ENCODE measurements at places on chromosomes 12 and 14.

GRCh38 chr14:104872469-104873341 lies 7.6 kb downstream of the CEP170B start:
- DNase-seq, result no peak

DNA sequence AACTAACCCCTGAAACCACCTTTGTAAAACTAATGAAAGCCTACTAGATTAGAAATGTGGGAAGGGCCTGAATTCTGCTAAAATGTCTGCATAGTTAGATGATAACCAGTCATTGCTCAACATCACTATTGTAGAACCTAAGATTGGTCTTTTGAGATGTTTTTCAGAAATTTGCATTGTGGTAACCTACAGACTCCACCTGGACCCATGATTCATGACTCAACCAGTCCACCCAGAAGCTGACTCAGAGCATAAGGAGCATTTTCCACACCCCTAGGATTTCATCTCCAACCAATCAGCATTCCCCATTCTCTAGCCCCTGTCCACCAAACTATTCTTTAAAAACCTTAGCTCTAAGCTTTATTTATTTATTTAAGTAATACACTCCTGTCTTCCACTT lies 30.4 kb upstream of the CHGA start:
- no peak for DNase-seq

DNA sequence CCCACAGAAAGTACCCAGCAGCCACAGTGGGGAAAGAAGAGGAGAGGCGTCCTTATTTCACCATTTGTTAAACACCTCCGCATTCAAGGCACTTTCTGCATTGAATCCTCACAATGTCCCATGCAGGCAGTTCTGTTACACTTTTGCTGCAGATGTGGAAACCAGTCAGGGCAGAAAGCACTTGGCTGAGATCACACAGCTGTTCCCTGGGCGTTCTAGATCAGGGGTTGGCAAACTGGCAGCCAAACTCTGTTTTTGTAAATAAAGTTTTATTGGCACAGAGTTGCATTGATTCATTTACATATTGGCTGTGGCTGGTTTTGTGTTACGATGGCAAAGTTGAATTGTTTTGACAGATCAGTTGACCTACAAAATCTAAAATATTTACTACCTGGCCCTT lies 20.1 kb downstream of the FOXN4 start:
- no peak for DNase-seq

- DNase-seq, result peak; percentile 95
Measured at GRCh38 chr12:53492830-53493609, 6.2 kb downstream of the MAP3K12 start.

DNA sequence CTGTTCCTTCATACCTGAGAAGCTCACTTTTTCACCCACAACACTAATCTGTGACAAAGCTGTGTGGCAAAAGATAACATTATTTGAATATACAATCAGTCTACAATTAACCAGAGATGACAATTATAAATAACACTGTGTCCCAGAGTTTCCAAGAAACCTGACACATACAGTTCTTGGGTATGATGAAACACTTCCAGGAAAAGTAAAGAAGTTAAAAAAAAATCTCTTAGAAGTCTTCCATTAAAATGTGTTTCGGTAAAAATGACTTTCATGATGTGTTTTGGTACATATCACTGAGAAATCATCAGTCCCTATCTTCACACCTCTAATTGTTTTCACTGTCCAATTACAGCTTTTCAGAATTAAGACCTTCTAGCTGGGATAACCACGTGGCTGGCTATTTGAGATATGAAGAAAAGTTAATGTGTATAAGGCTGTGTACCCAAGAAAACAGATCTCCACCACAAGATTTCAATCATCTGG lies 390.2 kb downstream of the SOX5 start:
- no peak for DNase-seq

DNA sequence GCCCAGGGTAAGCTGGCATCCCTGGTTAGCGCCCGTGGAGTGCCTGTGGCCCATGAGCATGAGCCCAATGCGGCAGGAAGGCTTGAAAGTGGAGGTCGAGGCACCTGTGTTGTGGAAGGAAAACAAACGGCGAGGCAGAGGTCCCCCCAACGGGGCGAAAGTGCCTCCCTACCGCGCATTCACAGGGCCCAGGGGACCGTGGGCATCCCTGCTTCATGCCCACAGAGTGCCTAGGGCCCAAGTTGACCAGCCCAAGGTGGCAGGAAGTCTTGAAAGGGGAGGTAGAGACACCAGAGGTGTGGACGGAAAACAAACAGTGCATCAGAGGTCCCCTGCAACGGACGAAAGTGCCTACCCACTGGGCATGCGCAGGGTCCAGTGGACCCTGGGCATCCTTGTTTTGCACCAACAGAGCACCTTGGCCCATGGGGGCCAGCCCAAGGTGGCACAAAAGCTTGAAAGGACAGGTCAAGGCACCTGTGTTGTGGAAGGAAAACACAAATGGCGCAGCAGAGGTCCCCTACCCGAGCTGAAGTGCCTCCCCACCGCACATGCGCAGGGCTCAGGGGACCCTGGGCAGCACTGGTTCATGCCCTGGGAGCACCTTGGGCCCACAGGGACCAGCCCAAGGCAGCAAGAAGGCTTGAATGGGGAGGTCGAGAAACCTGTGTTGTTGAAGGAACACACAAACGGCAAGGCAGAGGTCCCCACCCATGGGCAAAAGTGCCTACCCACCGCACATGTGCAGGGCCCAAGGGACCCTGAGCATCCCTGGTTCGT lies 377.5 kb downstream of the ALG10 start:
- peak; percentile 1 for DNase-seq

GRCh38 chr14:22689199-22689598 lies 45.0 kb upstream of the OR6J1 start:
- DNase-seq, result no peak

GRCh38 chr12:122681814-122682213 lies 21.3 kb downstream of the HCAR2 start:
- DNase-seq, result no peak

DNA sequence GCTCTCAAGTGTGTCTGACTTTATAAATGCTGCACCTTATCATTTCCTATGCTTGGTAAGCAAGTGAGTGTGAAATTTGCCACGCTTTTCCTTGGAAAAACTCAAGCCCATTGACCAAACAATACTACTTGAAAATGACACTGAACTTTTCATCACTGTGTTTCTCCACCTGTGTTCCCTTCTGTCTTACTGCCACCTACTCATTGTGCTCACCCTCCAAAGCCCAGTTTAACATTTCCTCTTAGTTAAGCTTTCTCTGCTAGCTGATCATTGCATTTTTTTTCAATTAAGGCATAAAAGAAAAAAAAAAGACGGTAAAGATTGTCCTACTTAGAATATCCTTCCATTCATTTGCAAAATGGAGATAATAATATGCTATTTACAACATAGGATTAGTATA lies 445.7 kb downstream of the DPF3 start:
- no peak for DNase-seq

GRCh38 chr12:102300824-102301461 lies 103.3 kb upstream of the PMCH start:
- DNase-seq, result peak; percentile 59

DNA sequence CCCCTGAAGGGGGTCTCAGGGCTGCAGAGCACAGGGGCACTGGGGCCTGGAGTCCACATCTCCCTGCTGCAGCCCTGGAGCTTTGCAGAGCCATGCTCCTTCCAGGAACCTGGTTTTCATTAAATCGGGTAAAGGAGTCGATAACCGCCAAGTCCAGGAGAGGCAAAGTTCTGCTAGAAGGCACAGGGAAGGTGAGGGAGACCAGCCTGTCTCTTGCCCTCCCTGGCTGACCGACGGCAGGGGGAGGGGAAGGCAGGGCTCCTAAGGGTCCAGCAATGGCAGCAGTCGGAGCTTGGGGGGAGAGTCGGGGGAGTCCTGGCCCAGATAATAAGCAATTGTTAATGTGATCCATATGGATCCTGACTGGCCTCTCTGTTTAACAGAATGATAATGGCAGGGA lies 3.0 kb downstream of the FIGNL2 start:
- no peak for DNase-seq

- no peak for DNase-seq
Measured at GRCh38 chr14:89419973-89420482, 3.0 kb upstream of the FOXN3 start.

GRCh38 chr14:68278576-68279436 lies 459.2 kb downstream of the RAD51B start:
- no peak for DNase-seq

GRCh38 chr14:92589213-92589852 lies 75.8 kb downstream of the RIN3 start:
- DNase-seq, result peak; percentile 23

GRCh38 chr12:19402743-19403431 lies 36.4 kb upstream of the AEBP2 start:
- peak; percentile 30 for DNase-seq

DNA sequence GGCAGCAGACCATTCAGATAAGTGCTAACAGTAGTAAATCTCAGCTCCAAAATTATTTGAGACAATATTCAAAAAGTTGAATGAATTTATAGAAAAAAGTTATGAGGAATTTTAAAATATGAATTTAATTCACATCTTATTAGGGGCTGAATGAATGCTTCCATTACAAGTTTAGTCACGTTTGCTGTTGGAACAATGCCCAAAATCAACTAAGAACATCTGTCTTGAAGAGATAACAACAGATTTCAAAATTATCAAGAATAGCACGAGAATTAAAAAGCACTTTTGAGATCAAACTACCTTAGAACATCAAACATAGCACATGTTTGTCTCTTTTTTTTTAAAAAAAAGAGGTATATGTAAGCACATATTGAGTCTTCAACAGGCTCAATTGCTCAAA lies 115.4 kb upstream of the PPFIA2 start:
- no peak for DNase-seq

GRCh38 chr14:60309867-60310552 lies 61.0 kb downstream of the PPM1A start:
- DNase-seq, result no peak

DNA sequence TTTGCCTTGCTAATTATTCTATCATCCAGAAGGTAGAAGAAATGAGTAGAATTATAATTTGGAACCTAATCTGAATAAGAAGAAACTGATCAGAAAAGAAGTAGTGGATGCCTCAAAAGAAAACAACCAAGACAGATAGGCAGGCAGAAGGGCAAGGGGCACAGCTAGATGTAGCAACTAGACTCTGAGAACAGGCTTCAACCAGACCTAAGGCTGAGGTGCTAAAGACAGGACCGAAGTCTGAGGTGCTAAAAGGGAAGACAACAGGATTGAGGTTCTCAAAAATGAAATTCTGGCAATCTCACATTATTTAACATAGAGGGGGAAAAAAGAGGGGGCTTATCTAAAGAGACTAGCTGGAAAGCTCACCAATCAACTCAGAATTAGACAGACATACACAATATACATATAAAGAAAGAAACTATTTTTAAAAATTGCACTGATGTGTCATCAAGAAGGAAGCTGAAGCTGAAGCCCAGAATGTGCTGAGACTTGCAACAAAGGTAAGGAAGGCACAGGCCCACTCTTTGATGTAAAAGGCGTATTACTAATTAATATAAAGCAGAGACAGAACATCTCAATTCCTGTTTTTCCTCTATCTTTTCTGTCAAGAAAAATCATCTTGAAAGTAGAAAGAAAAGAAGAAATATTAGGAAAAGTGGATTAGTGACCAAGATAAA lies 43.8 kb upstream of the CSRNP2 start:
- DNase-seq, result no peak

DNA sequence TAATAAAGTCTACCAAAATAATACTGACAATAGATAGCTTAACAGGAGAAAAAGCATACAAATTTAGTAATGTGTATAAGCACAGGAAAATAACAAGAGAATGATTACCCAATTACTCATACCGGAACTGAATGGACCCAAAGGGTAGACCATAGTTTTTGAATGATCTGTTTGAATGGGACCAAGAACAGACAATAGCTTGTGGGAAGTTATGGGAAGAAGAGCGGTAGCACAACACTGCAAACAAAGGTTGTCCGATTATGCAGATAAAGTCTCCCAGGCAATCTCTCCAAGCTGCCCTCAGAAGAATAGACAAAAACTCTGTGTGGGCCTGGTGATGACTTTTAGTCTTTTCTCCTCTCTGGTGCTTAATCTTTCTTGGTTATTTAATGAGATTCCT lies 96.6 kb upstream of the NEDD1 start:
- no peak for DNase-seq

- no peak for DNase-seq
Measured at GRCh38 chr14:85087201-85087600, 442.7 kb upstream of the FLRT2 start.

DNA sequence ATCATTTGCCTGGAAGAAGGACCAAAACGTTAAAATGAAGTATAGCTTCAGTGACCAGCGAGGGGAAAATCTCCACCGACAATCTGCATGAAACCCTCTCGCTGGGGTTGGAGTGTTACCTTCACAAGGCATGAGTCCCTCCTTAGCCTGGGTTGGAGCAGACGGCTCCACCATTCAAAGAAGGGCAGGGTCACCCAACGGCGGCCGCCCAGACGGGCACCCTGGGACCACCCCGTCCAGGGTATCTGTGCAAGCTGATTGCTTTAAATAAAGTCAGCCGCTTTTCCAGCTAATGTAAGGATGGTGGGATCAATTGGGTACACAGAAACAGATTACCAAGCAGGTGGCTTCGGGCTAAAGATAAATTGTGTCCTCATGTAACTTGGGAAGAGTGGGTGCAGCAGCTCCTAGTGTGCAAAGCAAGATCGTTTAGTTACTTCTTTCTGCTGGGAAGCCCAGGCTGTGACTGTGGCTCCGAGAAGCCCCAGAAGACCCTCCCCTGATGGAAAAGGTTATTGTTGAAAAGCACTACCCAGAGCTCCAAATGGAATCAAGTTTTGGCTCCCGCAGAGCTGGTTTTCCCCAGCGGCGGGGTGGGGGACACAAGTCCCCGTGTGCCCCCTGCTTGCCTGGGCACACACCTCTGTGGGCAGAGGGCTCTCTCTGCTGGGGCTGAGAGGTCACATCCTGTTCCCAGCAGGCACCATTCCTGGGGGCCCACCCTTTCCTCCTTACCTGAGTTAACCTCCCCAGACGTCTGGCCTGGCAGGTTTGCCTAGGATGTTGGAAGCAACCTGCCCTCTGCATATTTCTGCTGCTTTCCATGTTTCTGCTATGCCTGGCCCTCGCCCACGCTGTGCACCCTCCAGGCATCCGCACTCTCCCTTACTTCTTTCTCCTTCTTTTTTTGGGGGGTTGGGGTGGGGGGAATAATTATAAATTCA lies 318.6 kb upstream of the DIO3 start:
- no peak for DNase-seq

DNA sequence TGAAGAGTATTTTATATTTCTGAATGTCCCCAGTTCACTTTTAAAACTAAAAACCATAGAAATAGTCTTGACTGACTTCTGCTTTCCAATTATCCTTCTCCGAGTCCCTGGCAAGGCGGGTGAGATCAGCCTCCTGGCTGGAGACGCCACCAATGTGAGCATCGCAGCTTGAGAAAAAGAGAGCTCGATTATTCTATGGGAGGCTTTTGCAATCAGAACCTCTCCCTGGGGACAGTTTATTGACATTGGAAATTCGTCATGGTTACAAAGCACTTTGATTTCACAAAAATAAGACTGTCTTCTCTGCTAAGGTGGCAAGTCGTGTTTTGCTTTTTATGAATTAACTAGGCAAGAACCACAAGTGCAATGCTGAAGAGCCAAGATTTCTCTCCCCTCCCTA lies 23.6 kb upstream of the GPHB5 start:
- no peak for DNase-seq

- no peak for DNase-seq
Measured at GRCh38 chr12:77833329-77833728, 2.6 kb downstream of the NAV3 start.

- DNase-seq, result no peak
Measured at GRCh38 chr12:104272938-104273337, 30.6 kb upstream of the EID3 start.

- DNase-seq, result no peak
Measured at GRCh38 chr12:58369576-58369975, 428.2 kb downstream of the ATP23 start.
